ENCODE measurements at places on chromosomes 6 and 20.

- peak; percentile 43 for DNase-seq
Measured at GRCh38 chr20:20593447-20594170, 118.8 kb downstream of the RALGAPA2 start.

GRCh38 chr6:116218172-116218633 lies 35.7 kb downstream of the TSPYL4 start:
- no peak for DNase-seq

DNA sequence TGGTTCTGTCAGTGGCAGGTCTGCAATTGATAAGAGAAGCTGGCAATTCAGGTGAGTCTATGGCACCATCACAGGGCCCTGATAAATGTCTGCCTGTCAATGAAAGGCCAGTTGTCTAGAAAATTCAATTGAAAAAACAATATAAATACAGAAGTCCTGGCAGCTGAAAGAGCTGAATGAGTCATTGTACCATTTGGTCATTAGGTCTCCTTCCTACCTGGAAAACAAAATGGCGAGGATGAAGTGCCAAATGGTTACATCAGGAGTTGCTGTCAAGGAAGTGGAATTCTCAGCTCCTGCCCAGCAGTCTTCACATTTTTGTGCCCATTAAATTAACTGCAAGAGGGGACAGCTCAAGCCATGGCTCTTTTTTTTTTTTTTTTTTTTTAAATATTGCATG lies 37.7 kb downstream of the PEX7 start:
- DNase-seq: no peak

DNA sequence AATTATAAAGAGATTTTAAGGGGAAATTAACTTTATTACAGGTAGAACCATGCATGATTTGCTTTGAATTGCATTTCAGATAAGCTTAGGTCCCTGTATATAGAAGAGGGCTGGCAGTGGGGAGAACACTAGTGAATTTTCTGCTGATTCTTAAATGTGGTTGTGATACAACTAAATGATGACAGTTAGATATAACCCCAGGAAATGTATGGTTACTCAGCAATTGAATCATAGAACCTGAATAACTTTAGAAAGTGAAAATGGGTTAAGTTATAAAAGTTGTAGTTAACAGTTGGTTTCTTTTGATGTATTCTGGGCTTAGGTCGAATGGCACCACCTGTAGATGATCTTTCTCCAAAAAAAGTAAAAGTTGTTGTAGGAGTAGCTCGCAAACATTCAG lies 70.1 kb downstream of the PHF3 start:
- no peak for DNase-seq

DNA sequence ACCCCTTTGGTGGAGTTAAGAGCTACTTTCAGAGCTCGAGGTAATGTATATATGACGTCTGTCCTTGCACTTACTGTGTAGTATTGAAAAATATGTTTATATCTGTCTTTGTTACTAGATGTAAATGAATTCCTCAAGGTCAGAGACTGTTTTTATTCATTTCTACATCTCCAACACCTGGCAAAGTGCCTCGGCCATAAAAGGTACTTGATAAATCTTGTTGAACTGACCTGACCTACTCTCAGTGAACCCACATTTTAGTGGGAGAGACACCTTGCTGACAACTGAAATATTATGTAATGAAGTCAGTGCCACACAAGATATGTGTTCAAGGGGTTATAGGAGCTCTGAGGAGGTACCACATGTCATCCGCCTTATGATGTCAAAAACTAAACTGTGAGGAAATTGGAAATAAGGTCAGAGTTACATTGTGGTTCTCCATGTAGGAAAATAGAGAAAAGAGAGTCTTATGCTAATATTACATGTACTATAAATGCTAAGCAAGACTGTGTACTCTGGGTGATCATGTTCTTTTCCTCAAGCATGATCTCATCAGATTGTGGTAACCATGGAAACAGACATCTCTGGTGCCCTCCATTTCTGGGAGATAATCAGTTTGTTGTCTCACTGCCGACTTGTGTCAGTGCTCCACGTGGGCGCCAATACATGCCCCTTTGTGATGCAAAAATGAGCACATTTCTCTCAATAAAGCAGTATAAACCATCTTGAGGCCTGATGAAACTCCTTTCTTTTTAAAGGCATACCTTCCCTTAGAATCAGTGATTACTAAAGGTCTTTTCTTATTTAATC lies 5.7 kb upstream of the TMEM30A start:
- no peak for DNase-seq

DNA sequence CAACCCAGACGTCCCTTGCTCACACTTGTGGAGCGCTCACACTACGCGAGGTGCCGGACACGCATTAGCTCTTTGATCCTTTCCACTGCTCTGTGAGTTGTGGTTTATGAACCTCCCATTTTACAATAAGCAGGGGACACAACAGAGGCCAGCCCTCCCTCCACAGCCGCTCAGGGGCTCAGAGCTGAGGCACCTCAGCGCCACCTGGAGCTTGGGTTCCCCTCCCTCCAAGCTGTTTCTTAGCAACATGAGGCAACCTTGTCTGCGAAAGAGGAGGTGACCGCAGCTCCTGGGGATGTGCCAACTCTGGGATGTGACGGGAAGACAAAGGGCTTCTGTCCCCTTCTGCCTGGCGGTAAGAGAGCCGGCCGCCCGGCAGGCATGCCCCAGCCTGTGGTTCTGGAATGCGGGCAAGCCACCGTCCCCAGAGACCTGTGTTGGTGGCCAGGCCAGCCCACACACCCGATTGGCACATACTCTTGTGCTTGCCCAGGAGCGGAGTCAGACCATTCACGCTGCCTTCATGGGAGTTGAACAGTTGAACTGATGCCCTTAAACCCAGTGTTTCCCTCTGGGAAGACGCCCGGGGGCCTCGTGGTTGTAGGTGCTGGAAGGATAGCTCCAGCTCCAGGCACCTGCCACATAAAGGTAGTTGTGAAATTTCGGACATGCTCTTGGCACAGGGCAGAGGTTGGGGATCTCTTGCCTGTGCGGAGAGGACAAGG lies 44.5 kb downstream of the RBM38 start:
- DNase-seq: peak; percentile 63

- DNase-seq: no peak
Measured at GRCh38 chr20:43787937-43788336, 61.1 kb upstream of the GTSF1L start.

- DNase-seq: no peak
Measured at GRCh38 chr6:85460921-85461797, 11.3 kb downstream of the NT5E start.

GRCh38 chr6:40910260-40910893 lies 128.6 kb downstream of the UNC5CL start:
- no peak for DNase-seq

DNA sequence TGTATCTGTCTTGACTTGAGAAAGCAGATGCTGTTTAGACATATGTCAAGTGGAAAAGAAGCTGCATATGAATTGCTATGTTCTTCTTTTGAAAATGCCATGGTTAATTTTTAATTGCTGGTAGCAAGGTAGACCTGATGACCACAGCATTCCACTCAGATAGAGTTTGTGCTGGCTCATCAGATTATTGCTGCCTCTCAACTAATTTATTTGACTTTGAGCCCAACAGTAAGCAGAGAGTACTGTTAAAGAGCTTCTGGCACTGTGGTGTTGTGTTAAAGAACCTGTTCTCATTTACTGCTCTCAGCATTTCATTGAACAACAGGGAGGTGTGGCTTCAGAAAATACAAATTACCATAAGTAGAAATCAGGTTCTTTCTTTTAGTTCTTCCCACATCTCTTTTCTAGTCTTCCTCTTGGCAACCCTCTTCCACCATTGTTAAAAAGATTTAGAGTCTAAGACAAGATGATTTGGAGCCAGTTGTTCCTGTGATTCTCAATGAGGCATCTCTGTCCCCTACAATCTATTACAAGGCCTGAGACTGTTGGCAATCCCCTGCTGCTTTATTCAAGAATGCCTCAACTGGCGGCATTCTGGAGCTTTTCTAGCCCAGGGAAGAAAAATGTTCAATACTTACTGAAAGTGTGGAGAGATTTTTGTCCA lies 967.6 kb upstream of the GJE1 start:
- DNase-seq: no peak

DNA sequence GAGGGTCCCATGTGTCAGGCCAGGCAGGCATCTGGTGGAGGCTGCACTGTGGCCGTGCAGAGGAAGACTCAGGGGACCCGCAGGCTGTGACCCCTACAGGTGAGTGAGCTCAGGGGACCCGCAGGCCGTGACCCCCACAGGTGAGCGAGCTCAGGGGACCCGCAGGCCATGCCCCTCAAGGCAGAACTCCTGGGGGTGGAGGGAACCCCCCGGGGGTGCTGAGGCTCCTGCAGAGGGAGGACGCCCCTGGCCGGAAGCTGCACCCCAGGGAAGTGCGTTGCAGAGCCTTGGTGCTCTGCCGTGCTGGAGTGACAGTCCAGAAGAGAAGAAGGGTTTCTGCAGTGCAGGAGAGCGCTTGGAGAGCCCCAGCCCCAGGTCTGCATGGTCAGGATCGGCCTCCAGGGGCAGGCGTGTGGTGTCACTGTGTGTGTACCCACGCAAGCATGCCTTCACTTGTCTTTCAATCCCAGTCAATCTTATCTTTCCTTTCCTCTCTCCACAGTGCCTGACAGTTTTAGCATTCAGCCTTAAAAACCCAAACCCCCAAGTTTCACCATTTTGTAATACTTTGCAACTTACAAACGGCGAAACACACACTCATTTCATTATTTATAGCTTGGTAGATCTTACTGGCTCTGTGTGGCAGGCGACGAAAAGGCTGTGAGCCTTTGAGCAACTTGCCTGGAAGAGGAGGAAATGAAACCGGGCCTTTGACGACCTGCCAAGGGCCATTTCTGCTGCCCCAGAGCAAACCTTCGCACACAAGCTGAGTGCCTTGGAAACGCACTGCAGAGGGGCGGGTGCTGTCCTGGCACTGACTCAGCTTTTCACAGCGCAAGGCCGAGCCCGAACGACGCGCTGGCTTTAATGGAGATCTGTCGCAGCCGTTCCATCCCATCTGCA lies 101.4 kb upstream of the AGPAT4 start:
- peak; percentile 73 for DNase-seq
